ENCODE measurements at places on chromosomes 7 and 10.

DNA sequence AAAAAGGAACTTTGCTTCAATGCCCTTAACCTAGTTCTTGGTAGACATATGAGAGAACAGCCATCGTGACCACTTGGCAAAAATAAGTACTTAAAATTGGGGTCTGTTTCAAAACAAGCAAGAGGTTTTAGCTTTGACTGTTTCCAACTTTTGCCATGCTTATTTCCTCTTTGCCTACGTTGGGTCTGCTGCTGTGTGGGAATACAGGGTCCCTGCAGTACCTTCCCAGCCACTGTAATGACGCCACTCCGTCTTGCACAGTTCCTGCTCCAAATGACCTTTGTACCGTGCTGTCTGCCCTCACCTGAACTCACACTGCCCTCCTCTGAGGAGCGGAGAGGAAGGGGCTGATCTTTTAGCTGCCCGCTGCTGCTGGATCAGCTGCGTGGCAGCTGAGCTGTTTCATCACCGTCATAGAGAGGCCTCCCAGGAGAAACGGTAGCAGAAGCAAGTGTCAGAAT, 133.1 kb downstream of the MAPK8 start:
- no peak for DNase-seq

GRCh38 chr10:132036887-132037675, 28.7 kb upstream of the JAKMIP3 start:
- no peak for DNase-seq

DNA sequence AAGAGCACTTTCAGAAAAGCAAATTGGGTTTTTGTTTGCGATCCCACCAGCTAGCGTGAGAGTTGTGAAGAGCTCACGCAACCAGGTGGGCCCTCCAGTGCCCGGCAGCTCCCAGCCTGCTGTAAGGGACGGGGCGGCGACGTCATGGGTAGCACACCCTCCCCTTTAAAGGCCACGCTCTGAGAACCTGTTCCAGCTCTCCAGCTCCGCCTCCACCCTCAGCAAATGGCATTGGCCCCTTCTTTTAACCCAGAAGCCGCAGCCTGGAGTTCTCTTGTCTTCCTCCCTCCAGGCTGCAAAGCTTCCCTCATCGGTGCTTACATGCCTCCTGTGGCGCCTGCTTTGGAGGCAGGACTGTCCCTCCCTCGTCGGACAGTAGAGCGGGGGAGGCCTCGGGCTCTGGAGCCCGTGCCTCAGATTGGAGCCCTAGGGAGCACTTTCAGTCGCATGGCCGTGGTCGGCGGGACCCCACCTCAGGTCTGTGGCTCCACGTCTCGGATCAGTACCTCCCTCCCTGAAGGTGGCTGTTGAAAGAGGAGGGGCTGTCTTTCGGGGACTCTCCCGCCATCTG, 32.9 kb downstream of the WIPI2 start:
- DNase-seq, result peak; percentile 48

DNA sequence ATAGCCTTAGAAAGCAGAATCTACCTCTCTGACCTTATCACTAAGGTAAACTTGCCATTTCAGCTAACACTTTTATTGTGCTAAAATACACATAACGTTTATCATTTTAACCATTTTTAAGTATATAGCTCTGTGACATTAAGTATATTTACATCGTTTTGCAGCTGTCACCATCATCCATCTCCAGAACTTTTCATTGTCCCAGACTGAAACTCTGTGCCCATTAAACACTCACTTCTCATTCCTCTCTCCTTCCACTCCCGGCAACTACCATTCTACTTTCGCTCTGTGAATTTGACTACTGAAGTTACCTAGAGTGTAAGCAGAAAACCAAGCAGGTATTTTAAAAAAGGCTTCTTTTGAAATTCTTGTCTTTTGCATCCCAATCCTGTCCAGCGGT, 1.3 kb downstream of the DDX50 start:
- no peak for DNase-seq

- no peak for DNase-seq
Measured at GRCh38 chr7:12625836-12626235, 55.3 kb downstream of the SCIN start.

DNA sequence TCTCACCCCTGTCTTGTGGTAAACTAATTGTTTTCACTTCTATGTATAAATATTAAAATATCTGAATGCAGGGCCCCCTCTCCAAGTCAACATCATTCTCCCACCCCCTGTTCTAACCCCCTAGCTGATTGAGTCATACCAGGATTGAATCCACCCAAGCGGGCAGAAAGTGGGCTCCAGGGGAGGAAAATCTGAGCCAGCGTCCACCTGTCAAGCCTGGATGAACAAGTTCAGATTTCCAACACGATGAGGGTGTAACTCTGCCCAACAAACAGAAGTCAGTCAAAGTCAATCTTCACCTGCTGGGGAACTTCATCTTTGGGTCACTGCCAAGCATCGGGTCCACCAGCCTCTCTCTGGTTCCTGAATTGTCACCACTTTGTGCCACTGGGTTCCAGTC, 162.9 kb upstream of the CELF2 start:
- DNase-seq, result no peak

DNA sequence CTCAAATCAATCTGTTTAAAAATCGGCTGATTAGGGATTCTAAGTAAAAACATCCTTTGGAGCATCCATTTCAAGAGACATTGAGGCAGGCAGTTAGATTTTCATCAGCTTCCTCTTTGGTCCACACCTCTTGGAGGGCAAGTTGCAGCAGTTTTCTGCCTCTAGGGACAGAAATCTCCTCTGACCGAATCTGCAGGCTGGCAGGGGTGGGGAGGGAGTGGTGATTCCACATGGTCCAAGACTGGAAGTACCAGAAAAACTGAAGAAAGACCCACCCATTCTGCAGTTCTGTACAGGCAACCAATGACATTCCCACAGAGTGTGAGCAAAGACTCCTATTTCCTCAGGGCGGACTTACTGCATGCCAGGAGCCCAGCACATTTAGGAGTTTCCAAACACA, 29.0 kb downstream of the FGFBP3 start:
- no peak for DNase-seq

DNA sequence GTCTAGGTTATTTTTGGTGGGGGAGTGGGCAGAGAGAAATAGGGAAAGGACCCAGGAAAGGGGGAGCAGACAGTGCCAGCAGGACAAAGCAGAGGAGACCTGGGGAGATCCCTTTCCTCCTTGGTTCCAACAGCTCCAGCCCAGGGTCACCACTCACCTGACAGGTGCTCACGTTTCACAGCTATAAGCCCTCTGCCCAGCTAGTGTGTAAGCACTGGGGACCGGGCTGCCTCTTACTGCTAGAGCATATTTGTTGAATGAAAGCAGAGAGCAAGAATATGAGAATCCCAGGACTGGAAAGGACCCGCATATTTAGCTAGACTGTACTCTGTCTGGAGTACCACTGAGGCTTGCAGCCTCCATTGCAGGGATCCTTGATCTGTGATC, 6.7 kb downstream of the ZCCHC24 start:
- DNase-seq, result no peak

GRCh38 chr10:23448802-23449570, 10.1 kb downstream of the OTUD1 start:
- DNase-seq, result no peak

DNA sequence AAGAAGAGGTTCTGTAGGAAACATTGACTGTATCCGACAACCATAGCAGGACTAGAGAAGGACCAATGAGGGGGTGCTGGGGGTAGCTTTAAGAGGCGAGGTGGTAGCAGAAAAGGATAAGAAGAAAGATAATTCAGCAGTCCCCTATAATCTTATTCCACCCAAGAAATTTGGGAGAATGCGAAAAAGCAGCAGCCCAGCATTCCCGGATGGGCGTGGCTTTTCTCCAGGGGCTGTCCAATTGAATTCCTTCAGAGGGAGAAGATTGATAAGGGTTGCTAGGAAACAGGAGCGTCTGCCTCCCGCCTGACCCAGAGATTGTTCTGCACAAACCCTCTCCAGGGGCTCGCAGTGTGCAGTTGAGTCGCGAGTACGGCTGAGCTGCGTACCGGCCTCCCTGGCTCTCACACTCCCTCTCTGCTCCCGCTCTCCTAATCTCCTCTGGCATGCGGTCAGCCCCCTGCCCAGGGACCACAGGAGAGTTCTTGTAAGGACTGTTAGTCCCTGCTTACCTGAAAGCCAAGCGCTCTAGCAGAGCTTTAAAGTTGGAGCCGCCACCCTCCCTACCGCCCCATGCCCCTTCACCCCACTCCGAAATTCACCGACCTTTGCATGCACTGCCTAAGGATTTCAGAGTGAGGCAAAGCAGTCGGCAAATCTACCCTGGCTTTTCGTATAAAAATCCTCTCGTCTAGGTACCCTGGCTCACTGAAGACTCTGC, at the start of gene GRM3:
Gene GRM3 (plus strand): TSS at position 349 of the 721 bp plus-strand sequence. CDS start 121,237 bp downstream, outside the sequence.
- peak; percentile 52 for DNase-seq

DNA sequence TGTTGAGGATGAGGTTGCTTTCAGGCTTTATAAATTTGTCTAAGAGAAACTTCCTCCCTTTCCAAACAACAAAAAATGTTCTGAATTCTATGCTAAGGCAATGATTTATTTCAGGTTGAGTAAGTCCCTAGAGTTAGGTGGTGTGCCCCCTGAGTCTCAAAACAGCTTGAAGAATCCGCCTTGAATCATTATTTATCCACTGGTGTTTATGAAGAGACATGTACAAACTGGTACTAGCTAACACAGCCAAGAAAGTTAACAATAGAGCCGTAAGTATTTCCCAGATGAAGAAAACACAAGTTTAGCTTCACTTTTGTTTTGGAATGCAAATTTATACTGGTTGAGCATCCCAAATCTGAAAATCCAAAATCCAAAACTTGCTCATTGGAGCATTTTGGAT, 66.2 kb upstream of the SRPK2 start:
- DNase-seq, result no peak

- DNase-seq, result no peak
Measured at GRCh38 chr10:127320176-127320575, 123.8 kb upstream of the INSYN2A start.

Measured in NCI-H345 (cell line).